Activated naive CD4-positive, alpha-beta T cell treated with anti-CD3 and anti-CD28 coated beads, Interleukin-2, amount 50 U/mL, for 72 hours (primary cell): ENCODE measurements at places on chromosomes 5 and 9.

DNA sequence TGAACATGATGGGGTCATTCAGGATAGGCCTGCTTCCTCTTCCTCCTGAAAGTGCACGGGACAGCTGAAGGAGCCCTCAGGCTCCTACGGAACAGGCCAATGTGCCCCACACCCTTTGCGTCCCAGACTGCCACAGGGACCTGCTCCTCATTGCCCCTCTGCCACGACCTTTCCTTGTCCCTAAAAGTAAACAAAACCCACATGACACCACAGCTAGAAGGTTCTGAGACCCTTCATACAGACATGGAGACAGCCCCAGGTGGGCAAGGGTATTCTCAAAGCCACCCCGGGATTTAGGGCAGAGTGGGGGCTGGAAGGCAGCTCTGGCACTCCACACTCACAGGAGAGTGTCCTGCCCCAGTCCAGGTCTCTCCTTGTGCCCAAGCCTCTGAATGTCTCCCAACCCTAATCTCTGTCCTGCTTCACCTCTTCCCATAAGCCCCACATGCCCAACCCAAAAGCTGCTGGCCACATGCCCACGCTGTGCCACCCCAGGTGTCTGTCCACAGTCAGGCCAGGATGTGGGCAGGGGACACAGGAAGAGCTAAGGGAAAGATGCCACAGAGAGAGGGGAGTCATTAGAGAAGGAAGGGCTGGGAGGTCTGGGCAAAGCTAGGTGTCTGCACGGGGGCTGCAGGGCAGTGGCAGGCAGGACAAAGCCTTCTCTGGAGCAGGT is 800 bp downstream of the AMBP start:
- DNase-seq, result no peak

GRCh38 chr5:117131048-117131679 is 556.5 kb upstream of the SEMA6A start:
- no peak for DNase-seq

- DNase-seq, result no peak
Observed at GRCh38 chr5:6520201-6520600, 71.5 kb downstream of the UBE2QL1 start.

GRCh38 chr9:136946228-136947027 is 1.4 kb downstream of the C8G start:
- no peak for DNase-seq

GRCh38 chr5:130601-131131 is 38.7 kb downstream of the PLEKHG4B start:
- no peak for DNase-seq

DNA sequence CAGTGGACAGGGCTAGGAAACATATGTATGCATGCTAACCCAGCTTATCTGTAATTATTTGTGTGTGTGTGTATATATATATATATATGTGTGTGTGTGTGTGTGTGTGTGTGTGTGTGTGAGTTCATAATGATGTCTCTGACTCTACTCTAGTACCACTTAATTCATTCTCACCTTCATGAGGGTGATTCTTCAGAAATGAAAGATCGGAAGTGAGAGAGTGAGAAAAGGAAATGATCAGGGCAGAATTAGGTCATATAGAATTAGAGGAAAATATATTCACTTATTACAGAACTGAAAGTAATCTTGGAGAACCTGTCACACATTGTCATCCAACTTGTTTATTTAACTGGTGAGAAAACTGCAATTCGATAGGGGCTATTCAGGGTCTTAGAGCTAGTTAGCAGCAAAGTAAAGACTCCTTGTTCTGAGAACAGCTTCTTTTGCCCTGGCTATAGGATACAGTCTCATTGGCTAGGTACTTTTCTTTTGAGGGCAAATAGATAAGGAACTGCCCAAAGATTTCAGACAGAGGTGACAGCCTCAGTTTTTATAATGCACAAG is 58.8 kb downstream of the C9orf153 start:
- no peak for DNase-seq

DNA sequence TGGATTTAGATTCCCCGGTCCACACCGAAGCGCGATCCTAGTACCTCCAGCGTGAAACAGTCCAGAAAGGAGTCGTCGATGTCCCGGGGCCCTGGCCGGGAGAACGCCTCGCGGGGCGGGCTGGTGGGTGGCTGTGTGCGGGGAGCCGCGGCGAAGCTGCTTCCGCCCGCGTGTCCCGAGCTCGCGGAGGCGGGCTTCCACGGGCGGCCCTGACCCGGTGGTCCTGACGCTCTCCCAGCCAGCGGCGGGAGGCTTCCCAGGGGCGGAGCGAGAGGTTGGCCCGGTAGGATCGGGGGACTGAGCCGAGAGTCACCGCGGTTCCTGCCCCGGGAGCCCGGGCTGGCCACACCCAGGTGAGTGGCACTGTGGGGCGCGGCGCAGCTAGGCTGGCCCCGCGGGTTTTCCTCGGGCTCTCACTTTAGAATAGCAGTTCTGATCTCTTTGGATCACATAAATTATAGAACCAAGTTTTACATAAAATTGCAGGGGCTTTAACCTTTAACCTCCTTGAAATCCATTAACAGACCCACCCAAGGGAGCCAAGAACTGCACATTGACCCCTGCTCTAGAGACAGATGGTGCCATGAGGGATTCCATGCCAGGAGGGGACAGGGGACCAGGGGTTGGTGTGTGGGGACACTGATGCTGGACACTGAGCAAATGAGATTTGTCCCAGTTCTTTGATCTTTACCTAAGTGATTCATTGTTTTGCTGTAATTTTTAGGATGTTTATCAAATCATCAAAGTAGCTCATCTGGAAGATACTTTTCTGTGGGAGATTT is 29.2 kb upstream of the IL31RA start:
- DNase-seq, result no peak

DNA sequence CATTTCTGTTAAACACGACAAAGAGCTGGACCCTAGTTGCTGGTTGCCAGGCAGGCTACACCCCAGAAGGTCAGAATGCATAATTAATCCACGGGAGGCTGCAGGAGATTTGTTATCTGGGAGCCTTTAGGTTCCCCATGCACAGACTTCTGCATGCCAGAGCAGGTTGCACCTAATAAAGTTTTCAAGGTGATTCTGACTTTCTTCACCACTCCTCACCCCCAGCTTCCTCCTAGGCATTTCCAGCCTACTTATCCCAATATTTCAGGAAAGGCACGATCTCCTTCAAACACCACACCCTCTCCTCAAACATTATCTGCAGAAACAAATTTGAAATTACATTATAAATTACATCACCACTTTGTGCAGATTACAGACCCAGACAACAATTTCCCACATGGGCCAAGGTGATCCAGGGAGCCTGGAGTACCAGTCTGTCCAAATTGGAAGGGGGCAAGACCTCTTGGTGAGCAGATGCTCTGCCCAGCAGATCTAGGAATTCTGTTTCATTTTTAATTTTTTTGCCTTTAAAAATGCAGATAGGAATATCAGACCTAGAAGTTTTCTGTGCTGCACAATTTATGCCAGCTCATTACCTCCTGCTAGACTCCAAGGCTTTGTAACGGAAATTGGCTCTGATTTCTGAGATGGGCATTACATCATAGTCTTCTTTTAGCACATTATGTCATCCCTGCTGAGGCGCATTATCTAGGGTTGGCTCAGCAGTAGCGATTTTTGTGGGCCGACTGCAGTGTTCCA is 363.4 kb upstream of the SLC30A5 start:
- no peak for DNase-seq

GRCh38 chr5:113806904-113807303 is 293.4 kb downstream of the YTHDC2 start:
- no peak for DNase-seq

DNA sequence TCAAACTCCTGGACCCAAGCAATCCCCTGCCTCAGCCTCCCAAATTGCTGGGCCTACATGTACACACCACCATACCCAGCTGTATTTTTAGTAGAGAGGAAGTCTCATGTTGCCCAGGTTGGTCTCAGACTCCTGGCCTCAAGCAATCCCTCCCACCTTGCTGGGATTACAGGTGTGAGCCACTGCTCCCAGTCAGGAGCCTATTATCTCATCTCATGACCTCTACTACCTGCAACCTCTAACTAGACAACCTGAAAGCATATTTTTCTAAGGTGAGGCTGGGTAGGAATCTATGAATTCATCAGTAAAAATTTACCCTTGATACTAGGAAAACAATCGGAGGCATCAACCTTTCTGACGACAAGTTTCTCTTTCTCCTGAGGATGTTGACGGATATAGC is 10.0 kb downstream of the FAM13B start:
- DNase-seq, result no peak

DNA sequence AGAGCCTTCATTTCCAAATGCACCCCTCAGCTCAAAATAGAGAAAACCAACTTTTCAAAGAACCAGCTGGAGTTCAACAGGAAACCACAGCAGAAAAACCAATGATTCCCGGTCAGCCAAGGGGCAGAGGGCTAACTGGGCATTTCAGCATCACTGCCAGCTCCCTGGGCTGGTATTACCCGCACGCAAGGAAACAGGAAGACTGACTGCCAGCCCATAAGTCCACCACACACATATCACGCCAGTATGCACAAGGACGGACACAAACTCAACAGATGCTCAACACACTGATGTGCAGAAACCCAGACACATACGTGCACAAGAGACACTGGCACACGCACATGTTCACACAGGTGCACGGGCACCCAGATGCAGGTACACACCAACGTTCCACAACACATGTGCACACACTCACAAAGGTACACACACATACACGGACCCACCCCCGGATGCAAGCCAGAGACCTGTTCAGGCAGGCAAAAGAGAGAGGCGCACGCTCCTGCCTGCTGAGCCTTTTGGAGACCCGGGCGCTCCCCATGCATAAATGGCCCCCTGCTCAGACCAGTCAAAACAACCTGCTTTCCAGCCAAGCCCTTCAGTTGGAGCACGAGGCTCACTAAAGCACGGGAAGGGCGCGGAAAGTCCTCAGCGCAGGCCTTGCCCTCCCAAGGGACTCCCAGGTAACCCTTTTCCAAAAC is 2.1 kb downstream of the ADAMTS2 start:
- no peak for DNase-seq

DNA sequence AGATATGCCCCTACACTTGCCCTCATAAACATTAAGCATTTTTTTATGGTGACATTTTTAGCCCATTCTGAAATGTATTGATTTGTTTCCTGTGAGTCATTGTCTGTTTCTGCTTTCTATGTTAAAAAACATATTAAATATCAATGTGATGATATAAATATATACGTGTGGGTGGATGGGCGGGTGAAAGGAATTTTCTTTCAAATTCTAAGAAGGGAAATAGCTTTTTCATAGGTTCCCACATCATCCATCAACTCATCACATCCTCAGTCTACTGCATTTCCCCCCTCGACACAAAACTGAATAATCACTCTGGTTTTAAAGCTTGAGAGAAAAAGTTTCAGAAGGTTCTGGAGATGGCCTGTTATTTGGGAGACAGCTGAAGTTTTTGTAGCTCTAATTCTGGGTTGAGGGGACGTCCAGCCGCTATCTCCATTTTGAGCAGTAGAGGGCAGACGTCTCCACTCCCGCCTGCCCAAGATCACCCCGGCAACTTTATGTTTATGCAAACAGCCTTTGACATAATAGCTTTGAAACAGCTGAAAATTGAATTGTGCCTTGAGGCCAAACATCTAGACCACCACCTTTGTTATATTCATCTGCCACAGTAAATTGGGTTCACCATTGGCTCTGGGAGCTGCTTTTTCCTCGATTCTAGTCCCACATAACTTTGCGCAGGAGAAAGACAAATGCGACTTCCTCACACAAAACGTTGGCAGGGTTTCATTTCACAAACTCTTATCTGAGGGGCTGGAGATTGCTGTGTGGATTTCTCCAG is 216.2 kb upstream of the CLINT1 start:
- DNase-seq, result no peak

DNA sequence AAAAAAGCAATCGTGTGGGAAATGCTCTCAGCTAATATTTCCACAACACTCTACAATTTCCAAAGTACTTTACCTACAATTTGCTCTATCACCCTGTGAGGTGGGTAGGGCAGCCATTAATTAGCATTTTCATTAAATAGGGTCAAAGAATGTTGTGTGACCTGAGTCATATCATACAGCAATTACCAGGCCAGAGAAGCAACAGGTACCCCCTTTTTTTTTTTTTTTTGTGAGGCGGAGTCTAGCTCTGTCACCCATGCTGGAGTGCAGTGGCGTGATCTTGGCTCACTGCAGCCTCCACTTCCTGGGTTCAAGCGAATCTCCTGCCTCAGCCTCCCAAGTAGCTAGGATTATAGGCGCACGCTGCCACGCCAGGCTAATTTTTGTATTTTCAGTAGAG is 108.8 kb upstream of the RETREG1 start:
- no peak for DNase-seq

DNA sequence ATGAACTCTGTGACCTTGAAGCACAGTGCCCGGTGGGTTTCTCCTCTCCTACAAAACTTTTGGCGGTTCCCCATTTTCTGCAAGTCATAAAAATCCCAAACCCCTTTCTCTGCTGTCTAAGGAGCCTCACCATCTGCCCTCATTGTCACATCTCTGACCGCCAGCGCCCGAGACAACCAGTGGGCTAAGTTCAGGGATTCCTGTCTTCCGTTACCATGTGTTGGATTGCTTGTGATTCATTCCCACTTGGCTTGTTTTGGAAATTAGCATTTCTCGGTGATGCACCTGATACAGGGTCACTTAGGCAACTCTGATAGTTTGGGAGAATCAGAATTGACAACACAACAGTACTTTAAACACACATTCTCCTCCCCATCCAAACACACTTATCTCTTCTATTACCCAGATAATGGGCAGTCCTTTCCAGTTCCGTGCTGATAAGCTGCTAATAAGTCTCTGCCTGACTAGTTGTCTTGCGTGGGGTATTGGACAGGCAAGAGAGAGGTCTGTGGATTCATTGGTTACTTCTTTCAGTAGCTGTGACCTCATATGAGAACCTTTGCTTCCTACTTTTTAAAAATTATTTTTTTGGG is 70.0 kb upstream of the KLF4 start:
- no peak for DNase-seq

GRCh38 chr9:116074658-116075057 is 78.9 kb upstream of the PAPPA start:
- no peak for DNase-seq

- no peak for DNase-seq
Observed at GRCh38 chr9:4237748-4238511, 61.9 kb downstream of the GLIS3 start.

- no peak for DNase-seq
Observed at GRCh38 chr9:4674783-4675182, 4.6 kb upstream of the CDC37L1 start.

DNA sequence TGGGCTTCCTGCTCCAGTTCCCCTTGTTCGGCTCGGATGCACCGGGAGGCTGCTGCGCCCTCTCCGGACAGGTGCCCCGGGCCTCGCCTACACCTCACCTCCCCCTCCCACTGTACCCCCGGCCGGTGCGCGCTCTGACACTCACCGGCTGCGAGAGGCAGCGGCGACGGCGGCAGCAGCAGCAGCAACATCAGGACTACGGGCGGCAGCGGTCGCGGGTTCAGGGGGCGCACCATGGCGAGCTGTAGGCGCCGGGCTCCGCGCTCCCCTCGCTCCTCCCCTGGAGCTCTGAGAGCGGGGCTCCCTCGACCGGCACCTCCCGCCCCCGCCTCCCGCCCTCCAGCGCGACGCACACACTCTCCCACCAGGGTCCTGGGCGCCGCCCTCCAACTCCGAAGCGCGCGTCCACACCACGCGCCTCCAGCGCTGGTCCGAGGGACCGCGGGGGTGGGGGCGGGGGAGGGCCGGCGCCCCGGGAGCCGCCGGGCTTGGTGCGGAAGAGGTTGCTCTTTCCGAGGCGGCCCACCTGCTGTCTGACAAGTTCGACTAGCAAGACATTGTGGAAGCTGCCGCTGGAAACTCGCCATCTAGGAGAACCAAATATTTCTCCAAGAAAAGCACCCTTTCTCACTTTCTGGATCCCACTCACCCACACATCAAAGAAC is at the start of gene GFRA3:
Gene GFRA3 (minus strand): TSS at position 433 of the 665 bp plus-strand sequence. CDS start 197 bp downstream, at position 236.
- DNase-seq, result no peak
